ENCODE measurements at places on chromosomes 7 and 10.

GRCh38 chr10:131079314-131079713, 232.2 kb downstream of the TCERG1L start:
- no peak for DNase-seq

GRCh38 chr7:36602934-36603887, 121.1 kb downstream of the AOAH start:
- DNase-seq: no peak

DNA sequence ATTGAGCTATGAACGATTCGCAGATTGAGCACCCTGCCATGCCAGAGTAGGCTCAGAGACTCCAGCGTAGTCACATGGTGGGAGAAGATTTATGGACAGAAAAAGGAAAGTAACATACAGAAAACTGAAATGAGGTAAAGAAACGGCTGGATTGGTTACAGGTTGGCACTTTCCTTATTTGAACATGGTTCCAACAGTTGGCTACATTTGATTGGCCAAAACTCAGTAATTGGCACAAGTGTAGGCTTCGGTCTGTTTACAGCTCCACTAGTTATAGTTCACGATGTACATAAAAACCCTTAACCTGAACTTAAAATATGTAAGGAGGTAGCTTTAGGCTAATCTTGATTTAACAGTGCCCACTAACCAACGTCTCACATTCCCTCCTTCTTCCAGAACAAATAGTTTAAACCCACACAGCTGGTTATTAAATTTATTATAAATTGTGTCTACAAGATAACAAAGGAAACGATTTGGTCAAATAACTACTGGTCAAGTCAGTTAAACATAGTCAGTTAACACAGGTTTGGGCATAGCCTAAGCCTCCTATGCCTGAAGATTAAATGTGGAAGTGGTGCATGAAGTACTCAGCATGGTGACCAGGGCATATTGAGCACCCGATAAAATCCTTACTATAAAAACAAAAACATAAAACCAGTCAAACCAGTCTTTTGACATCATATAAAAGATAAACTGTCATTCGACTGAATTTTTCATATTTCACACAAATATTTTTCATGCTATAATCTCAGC, 17.9 kb upstream of the MTERF1 start:
- no peak for DNase-seq

DNA sequence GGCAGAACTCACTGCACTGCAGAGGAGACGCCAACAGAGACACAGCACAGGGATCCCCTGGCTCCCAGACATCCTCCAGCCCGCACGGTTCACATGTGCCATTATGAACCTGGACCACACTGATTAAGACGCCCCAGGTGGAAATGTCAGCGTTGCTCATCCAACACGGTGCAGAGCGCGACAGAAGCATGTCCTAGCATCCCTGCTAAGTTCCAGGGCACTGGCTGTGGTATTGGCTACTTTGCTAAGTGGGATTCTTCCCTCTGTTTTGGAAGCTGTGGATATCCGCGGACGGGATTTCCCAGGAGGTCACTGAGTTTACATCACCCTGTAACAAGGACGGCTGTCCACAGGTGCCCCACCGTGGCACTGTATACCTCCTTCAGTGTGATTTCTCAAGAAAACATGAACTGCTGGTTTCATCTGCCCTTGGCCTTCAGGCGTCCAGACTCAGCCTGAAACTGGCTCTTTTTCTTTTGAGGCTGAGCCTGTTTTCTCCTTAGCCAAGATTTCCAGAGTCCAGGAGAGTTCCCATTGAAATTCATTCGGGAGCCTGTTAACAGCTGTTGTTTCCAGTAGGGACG, 324.0 kb downstream of the WDR37 start:
- no peak for DNase-seq

DNA sequence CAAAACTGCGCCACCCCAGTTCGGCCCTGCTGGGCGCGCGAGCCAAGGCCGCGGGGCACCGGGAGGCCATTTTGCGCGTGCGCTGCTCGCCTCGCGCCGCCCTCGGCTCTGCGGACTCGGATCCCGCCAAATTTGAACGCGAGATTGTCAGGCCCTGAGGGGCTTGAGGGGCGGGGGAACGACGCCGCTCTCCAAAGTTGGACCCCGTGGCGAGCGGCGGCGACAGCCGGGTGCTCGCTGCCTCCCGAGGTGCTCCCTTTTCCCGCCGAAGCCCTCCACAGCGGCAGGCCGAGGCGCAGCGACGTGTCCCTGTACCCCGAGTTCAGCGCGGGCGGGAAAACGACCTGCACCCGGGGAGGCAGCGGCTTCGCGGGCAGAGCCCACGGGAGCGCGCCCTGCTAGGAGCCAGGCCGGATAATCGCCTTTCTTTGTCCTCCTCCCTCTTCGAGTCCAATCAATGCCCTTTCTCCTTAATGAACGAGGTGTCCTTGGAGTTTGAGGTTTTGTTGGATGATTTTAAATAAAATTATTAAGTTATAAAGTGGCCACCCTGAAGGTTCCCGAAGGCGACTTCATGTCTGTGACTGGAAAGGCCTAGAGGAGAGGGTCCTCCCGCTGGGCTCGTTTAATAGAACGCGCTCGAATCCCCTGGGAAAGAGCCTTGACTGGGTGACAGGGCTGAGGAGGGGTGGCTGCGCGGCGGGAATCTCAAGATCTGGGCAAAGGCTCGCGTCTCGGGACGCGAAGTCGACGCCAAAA, 10.7 kb upstream of the SPAG6 start:
- no peak for DNase-seq

- DNase-seq: no peak
Measured at GRCh38 chr7:7706556-7707172, 11.7 kb downstream of the RPA3 start.

DNA sequence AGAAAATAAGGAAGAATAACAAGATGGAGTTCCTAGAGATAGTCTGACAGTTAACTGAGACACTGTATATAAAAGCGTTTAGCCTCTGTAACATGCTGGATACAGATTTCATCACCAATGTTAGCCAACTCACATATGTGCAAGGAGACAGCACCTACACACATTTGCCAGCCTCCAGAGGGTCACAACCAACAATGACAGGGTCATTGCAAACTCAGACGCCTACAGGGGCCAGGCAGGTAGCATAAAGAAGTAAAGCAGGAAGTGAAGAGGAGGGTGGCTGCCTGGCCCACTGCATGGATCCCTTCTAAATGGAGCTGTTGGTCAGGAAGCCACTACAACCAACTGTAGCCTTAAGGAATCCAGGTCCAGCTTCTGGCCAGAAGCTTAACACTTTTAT, 50.4 kb downstream of the NRAP start:
- DNase-seq: no peak

- no peak for DNase-seq
Measured at GRCh38 chr7:149570784-149571183, 73.2 kb upstream of the ZNF746 start.

DNA sequence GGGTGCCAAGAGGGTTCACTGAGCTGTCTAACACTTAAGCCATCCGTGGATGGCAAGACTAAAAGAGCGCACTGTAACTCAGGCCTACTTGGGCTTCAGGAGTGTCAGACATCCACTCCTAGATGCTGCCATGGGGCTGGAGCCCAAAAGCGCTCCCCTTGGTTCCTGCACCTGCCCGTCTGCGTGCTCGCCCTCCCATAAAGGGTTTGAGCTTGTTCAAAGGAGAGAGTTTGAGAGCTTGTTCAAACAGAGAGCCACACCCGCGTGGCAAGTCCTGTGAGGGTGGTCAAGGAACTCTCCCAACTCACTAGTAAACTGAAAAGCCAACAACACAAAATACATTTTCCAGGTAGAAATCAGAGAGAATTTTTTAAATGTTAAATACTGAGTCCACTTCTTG, 256.7 kb downstream of the SEMA3A start:
- no peak for DNase-seq

DNA sequence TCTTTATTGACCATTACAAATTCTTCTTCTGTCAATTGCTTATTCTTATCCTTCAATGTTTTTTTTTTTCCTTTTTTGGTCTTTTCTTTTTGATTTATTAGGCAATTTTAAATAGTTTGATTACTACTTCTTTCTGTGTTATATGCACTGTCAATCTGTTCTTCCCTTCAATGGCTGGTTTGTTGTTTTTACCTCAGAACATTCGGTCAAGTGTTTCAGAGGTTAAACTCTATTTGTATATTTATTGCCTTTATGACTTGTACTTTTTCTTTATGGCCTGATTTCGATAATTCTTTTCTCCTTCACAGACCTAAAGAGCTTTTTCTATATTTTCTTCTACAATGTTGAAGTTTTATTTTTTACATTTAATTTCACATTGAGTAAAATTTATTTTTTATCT, 171.5 kb upstream of the AKR1E2 start:
- DNase-seq: no peak

- DNase-seq: no peak
Measured at GRCh38 chr7:150940431-150941102, 37.6 kb downstream of the KCNH2 start.

GRCh38 chr7:33534833-33535232, 370.5 kb upstream of the BMPER start:
- no peak for DNase-seq

DNA sequence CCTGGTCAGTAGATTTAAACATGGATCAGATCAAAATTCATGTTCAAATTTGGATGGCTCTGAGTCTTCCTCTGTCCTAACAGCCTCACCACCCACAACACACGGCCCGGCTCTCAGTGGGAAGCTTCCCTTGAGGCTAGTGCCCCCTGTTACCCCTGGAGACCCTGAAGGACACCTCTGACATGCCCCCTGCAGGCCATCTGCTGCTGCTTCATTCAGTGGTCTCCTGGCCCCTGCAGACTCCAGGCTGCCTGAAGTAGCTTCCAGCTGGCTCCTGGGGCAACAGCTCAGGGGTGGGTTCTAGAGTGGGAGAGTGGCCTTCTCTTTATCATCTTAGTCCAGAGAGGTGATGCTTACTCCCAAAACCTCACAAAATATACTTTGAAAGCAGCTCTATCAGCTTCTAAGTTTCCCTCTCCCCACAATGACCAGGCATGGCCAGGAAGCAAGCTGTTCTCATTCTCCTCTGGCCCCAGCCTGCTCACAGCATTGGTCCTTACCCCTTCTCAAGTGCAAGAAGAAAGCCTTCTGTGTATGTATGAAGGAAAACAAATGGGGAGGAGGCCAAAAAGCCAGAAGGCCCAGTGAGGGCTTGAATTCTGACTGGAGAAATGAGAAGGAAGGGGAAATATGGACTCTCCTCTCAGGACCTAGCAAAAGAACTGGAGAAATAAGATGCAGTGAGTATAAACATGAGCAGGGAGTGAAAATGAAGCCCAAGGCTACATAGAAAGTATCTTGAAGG, 189.6 kb upstream of the INHBA start:
- DNase-seq: no peak
